ENCODE measurements at places on chromosomes 3 and 15.
A peak's percentile ranks its signal among the peaks of the same experiment; 100 is the strongest.

DNA sequence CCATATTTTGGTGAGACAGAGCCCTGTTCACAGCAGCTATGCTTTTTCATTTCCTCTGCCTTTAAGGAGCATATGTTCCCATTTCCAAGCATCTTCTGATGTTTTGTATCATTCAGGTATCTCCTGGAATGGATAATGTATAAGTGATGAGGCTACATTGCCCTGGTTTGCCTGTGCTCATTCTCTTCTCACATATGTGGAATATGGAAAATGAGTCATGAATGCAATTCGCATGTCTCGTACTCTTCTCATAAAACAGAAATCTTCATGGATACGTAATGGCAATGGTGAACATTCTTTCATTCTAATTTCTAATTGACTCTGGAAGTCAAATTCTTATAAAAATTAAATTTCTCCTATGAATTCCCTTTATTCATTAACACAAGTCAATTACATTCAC, 143.1 kb downstream of the CDIN1 start:
- no peak for DNase-seq

DNA sequence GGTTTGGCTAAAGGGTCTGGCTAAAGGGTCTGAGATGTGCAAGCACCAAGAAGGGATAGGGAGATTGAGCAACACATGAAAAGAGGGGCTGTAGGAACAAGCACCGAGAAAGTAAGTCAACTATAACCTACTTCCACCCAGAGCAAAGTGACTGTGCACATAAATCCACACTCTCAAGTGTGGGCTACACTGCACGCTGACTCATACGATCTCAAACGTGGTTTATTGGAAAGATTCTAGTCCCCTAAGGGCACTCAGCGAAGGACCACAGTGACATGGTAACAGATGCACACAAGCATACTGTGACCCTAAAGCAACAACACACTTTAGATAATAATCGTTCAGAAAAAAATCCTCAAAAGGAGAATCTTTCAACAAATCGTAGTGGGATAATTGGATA, 48.0 kb downstream of the EHHADH start:
- no peak for DNase-seq

DNA sequence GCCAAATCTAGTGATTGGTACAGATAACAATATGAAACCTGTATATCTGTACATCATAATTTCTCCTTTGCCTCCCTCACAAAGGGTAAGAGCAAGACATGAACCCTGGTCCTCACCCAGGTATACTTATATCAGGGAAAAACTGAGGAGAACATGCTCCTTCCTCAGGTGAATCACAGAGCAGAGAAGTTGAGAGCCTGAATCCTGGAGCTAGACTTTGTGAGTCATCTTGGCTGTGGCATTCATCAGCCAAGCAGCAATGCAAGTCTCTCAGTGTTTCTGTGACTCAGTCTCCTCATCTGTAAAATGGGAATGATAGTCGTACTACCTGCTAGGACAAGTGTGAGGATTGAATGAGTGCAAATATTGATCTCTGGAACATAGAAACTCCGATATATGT, 165.7 kb upstream of the ADAMTS9 start:
- DNase-seq, result no peak

GRCh38 chr3:153889905-153890334, 231.3 kb upstream of the ARHGEF26 start:
- no peak for DNase-seq

DNA sequence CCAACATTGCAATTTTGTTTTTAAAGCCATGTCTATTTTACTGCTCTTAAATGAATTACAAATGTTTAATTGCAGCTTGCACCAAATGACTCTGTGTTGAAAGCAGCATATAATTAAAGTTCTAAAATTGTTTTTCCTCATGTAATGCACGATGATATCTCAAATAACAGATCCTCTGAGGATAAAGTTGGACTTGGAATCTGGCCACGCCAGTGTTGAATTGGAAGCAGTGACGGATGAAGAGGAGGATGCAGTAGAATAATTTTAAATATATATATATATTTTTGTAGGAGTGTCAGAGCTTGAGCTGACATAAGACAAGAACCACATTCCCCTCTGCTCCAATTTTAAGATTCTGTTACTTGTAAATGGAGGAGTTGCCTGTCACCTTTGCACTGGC, 406.6 kb upstream of the DPPA4 start:
- DNase-seq, result no peak

GRCh38 chr15:67914028-67914427, 74.2 kb upstream of the RNU6-1 start:
- DNase-seq, result no peak

DNA sequence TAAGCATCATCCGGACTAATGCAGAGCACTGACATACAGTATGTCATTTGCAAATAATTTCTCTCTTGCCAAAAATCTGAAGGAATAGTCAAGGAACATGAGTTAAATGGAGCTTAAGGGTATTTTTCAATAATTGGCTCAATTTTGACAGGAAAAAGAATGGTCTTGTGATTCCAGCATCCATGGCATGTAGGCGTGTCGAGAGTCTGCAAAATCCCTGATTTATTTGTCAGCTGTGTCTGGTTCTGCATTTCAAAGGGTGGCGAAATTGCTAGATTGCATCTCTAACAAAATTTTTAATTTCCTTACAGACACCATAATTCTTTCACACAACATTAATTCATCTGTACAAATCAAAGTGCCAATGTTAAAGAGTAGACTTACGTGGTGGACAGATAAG, 65.4 kb upstream of the TBC1D23 start:
- DNase-seq, result no peak

- DNase-seq, result no peak
Observed at GRCh38 chr3:190016966-190017365, 103.7 kb downstream of the P3H2 start.

DNA sequence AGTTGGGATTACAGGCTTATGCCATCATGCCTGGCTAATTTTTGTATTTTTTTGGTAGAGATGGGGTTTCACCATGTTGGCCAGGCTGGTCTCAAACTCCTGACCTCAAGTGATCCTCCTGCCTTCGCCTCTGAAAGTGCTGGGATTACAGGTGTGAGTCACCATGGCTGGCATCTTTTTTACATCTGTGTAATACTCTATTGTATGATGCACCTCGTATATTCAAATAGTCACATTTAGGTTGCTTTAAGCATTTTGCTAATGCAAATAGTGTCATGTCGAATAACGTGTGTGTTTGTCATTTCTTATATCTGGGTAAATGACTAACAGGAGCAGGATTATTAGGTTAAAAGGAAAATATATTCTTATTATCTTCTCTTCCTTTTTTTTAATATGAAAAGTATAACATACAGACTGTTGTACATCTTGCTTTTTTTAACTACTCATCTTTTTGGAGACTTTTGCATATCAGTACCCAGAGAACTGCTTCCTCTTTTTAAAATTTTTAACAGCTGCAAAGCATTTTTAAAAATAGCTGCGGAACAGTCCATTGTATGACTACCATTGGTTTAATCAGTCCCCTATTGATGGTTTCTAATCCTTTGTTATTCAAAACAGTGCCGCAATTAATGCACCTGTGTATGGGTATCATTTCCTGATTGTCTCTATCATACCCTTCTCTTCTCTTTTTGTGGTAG, 13.4 kb downstream of the SCAMP5 start:
- DNase-seq, result no peak

- DNase-seq, result no peak
Observed at GRCh38 chr3:11248596-11248995, 23.6 kb upstream of the ATG7 start.

DNA sequence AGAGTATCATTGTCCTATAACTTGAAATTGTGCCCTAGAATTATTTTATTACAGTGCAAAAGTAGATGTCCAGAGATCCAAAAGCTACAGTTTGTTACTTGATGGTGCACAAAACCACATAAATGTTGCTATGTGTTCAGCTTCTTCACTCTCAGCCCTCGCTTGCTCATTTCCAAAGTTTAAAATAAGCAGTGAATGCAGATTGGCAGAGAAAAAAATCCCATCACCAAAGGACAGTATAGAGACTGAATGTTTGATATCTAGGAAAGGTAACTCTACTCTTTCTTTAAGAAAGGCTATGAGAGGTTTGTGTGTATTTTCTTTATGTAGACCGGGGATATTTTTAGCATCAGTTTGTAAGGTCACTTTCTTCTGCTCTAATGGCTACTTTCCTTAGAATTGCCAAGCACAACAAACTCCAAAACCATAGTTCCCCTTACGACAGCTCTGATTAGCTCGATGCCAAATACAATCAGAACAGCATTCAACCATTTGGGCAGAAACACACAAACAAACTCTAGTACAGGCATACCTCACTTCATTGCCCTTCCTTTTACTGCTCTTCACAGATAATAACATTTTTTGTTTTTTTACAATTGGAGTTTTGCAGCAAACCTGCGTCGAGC, 164.1 kb upstream of the CCDC54 start:
- DNase-seq, result no peak

DNA sequence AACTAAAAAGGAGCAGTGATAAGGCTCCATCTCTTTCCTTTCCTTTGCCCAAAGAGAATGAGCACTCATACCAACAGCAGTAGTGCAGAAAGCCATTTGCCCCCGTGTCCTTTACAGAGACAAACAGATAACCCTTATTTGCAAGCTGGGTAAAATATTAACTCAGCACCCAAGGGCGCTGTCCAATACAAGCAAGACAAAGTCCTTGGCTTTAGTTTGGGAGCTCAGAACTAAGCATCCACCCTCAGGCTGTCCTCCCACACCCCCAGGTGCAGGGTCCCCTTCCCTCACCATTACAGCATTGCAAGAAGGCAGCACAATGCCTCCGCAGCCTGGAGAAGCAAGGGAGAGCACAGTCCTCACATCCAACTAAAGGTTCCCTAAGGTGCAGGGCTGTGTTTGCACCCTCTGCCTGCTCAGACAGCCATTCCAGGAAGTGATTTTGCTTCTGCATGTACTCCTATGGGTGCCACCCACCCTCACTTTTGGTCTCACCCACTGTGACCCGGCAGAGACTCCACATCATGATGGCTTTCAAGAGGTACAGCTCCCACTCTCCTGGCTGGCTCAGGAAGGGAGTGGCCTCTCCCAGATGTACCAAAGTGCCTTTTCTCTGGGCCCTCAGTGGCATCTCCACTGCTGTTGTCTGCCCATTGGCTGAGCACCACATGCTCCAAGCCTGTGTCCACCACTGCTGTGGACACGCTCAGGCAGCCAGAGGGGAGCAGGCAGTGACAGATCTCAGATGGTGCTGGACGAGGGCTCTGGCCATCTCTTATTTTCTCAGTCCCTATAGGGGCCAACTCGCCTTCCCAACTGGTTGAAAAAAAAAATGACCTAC, 34.1 kb upstream of the HES1 start:
- no peak for DNase-seq

DNA sequence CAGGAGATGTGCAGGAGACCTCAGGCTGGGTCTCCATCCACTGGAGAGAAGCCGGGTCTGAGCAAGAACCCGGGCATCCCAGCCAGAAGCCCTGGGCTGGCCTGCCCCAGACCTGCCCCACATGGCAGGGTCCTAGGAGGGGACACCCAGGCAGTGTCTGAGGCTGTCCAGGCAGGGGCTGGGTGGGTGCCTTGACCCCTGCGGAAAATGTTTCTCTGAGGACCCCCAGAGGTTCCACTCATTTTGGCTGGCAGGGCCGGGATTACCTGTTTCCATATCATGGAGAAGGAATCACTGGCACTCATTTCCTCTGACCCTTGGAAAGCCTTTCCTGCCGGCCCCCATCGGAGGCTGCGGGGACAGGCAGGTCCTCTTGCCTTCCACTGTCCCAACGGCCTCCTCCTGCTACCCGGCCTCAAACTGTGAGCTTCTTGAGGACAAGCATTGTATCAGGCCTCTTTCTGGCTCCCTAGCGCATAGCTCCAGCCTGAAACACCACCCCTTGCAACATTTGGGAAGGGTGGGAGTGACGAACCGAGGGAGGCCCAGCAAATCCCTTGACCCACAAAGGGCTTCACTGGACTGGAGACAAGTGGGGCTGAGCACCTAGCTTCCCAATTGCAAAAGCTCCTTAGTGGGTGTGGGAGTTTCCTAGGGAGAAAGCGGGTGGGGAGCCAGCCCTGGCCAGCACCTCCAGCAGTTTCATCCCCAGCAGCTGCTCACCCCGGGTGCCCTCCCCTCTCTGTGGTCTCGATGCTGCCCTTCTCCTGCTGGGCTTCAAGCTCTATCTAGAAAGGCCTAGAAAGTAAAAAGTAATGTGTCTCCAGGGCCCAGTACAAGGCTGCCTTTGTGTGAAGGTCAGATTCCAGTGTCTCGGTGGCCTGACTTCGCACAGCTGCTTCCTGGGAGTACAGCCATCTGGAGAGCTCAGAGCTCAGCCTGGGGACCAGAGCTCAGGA, 29.7 kb downstream of the ACSBG1 start:
- no peak for DNase-seq

DNA sequence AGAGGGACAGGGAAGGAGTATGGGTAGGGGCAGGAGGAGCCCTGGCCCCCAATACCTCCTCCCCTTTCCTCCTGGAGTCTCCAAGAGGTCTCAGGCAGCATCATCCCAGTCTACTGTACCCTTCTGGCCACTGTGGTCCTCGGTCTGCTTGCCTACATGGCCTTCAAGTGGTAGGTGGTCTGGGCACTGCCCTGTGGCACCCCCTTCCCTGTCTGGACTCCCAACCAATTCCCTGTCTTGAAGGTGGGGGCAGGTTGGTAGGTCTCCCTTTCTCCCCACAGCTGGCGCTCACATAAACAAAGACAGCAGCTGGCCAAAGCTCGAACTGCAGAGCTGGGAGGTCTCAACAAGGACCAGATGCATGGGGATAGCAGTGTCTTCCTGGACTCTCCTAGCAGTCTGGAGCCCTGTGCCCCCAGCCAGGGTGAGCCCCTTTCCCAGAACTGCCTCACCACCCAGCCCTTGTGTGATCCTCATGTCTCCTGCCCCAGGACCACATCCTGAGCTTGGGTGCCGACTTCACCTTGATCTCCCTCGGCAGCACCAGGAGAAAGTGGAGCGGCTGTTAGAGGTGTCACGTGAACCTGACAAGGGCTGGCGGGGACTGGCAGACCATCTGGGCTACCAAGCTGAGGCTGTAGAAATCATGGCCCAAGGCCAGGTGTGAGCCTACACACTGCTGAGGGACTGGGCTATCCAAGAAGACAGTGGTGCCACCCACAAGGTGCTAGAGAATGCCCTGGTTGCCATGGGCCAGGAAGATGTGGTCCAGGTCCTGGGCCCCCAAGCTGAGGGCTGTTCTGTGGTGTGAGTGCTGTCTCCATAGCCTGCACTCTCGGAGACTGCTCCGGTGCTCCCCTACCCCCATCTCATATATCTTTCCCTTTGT, 33.1 kb downstream of the NBEAL2 start:
- DNase-seq, result no peak

- no peak for DNase-seq
Observed at GRCh38 chr3:4829031-4829394, 150.2 kb upstream of the BHLHE40 start.

GRCh38 chr3:194906970-194907629, 221.4 kb downstream of the FAM43A start:
- DNase-seq, result peak; percentile 61

GRCh38 chr3:45772341-45773035, 23.8 kb downstream of the SLC6A20 start:
- DNase-seq, result no peak

- DNase-seq, result no peak
Observed at GRCh38 chr3:122468896-122469533, 45.7 kb downstream of the KPNA1 start.

DNA sequence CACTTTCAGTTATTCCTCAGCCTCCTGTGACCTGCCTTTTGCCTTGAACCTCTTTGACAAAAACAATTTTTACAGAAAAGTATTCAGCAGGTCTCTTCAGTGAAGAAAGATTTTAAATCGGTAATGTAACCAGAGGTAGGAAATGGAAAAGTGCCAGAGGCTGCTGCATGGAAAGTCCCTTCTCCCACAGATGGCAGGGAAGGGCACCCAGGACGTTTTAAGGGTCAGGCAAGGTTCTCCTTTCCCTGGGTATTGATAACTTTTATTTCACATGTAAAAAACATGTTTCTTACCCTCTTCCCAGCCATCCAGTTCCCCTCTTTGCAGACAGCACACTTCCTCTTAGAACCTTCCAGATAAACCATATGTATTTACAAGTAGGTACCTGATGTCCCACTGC, 185.6 kb downstream of the OR4M2 start:
- DNase-seq, result no peak

Data from NCI-H1436 (cell line).